ENCODE measurements at places on chromosomes 1 and 21. TPM values are rescaled to one million over a fixed set of nuclear protein-coding genes. Genes with fewer than 3 reads are reported as not detected.

Gene TMEM52
- polyA plus RNA-seq = 2.2 TPM

GRCh38 chr1:229945795-229946194 lies 121.2 kb upstream of the GALNT2 start:
- no peak for DNase-seq

Gene AMPD1
- polyA plus RNA-seq = not detected

GRCh38 chr21:24205319-24205718 lies 1402.0 kb downstream of the MRPL39 start:
- no peak for DNase-seq

- peak; percentile 62 for DNase-seq
Observed at GRCh38 chr21:44845418-44846223, 27.8 kb upstream of the SUMO3 start.

DNA sequence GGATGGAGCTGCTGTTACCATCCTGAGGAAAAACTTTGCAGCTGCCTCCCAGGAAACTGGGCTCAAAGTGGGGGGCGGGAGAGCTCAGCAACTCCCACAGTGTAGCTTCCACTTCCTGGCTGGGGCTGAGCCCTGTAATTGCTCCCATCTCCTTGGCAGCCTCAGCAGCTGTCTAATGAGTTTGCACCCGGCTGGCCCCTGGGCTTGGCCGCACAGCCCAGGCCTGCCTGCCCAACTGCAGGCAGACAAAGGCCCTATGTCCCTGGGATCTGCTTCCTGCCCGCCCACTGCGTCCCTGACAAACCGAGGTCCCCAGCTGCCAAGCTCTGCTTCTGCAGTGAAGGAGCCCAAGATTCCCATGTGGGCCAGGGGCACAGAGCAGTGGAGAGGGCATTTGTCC lies 30.1 kb downstream of the EDN2 start:
- DNase-seq = no peak

Gene FMN2
- polyA plus RNA-seq = 4.7 TPM

- no peak for DNase-seq
Observed at GRCh38 chr1:203638950-203639349, 12.3 kb downstream of the ATP2B4 start.

Gene TNFSF18
- 0.10 TPM for polyA plus RNA-seq

DNA sequence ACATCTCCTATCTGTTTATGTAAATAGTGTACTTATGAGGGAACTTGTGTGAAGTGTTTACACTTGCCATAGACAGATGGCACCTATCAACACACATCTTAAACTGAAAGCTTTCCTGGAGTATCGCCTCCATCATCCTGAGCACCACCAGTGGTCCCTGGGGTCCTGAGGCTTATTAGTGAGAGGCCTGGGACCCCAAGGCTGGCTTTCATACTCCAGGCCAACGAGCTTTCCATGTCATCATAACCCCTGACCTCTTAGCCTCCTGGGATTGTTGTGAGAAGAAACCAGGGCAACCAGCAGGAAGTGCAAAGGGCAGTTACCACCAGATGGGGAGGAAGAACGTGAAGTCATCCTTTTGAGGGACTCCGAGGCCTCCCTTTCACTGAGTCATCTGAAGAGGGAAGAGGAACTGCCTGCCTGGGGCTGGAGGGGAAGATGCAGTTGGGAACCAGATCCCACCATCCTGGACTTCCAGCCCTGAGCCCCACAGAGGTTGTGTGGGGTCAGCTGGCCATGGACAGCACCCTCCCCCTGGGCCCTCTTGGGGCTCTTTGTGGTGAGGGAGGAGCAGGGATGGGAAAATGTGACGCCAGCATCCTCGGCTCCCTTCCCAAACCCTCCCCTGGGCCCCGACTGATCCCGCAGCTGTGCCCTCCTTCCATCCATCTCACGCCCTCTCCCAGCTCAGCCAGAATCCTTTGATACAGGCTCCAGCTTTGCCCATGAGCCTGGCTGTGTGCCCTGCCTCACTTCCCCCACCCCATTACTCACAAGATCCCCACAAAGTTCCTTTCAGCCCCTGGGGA lies 5.8 kb downstream of the INKA2 start:
- DNase-seq = no peak

GRCh38 chr1:30273456-30273855 lies 449.9 kb downstream of the MATN1 start:
- no peak for DNase-seq

- no peak for DNase-seq
Observed at GRCh38 chr1:153444078-153444477, 16.4 kb downstream of the S100A7 start.

DNA sequence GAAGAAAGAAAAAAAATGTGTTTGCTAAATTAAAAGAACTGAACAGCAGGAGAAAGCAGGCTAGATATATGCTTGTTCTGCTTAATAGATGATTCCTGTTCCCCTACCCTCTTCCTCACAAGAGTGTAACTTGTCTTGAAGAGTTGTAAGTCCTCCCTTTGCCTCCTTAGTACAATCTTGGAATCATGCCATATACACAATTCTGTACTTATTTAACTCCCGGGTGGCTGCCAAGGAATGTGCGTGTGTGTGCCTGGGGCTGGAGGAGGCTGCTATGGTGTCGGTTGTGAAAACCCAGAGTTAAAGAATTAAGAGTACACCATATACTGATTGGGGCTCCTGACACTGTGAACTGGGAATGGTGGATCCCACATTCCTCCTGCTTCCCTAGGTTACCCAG lies 194.2 kb downstream of the SIPA1L2 start:
- DNase-seq = no peak

GRCh38 chr1:247500865-247501264 lies 35.4 kb downstream of the OR2C3 start:
- no peak for DNase-seq

DNA sequence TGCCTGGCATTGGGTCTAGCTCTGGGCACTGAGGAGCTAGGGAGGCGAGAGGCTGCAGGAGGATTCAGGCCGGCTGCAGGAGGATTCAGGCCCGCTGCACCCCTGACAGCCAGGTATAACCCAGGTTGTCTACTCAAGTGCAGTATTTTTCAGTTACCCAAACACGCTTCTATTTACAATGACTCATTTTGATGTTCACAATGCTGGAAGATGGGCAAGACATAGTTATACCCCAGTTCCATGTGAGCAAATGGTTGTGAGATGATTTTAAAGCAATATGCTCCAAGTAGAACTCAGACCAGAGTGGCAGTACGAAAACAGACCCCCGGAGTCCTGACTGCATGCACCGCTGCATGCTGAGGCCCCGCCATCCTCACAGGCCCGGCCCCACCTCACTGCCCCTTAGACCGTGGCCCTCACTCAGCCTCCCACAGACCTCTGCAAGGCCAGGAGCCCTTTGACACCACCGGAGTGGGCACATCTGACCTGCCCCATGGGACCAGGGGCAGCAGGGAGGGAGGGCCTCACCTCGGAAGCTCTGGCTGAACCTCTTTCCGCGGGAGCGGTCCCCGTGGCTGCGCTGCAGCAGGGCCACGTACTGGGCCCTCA lies 553 bp downstream of the LEFTY1 start:
- DNase-seq = no peak

All from renal pelvis (tissue), 12 donors.